Endothelial cell of umbilical vein (primary cell): ENCODE measurements at places on chromosomes 16 and 17.

DNA sequence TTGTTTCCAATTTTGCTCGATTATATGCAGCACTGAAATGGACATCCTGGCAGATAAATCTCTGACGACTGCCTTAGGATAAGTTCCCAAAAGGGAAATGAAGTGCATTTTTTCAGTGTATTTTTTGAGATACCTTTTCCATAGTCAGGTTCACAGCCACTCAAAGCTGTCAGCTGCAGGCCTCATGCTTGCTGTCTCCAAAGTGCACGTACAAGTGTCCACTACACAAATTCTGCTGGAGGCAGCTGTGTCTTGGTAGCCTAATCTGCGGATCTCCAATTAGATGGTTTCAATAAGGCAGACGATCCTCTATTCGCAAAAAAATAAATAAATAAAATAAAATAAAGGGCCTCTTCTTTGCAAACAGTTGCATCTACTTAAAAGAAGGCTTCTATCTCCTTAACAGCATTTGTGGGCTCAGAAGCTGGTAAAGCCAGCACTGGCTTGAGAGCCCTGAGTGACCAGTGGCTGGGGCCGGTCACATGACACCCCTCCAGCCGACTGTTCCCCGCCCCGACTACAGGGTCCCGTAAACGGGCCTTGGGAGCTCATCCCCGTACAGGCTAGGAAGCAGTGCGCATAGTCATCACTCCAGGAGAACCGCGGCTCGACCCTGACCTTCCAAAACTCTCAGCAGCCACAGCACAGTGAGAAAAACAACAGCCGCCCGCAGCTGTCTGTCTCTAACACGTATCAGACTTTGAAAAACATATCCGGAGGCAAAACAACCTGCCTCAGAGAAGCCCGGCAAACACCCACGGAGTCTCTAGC is 18.8 kb downstream of the RPH3AL start:
- H3K27me3 ChIP-seq: no peaks in the 10 kb centered on the region
- no peak overlapping the region for H3K27ac ChIP-seq
- H3K4me1 ChIP-seq: peaks cover 10% of the 10 kb centered on the region
- H3K4me3 ChIP-seq: peak overlapping the region; percentile 58

DNA sequence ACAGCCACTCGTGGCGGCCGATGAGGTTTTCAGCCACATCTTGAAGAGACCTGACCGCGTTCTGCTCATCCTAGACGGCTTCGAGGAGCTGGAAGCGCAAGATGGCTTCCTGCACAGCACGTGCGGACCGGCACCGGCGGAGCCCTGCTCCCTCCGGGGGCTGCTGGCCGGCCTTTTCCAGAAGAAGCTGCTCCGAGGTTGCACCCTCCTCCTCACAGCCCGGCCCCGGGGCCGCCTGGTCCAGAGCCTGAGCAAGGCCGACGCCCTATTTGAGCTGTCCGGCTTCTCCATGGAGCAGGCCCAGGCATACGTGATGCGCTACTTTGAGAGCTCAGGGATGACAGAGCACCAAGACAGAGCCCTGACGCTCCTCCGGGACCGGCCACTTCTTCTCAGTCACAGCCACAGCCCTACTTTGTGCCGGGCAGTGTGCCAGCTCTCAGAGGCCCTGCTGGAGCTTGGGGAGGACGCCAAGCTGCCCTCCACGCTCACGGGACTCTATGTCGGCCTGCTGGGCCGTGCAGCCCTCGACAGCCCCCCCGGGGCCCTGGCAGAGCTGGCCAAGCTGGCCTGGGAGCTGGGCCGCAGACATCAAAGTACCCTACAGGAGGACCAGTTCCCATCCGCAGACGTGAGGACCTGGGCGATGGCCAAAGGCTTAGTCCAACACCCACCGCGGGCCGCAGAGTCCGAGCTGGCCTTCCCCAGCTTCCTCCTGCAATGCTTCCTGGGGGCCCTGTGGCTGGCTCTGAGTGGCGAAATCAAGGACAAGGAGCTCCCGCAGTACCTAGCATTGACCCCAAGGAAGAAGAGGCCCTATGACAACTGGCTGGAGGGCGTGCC is 30.1 kb downstream of the CIITA start:
- H3K4me3 ChIP-seq: no peak overlapping the region
- no peaks in the 10 kb centered on the region for H3K27me3 ChIP-seq
- DNase-seq: no peak
- no peak overlapping the region for H3K27ac ChIP-seq
- H3K4me1 ChIP-seq: no peaks in the 10 kb centered on the region
- H3K36me3 ChIP-seq: no peaks in the 10 kb centered on the region

DNA sequence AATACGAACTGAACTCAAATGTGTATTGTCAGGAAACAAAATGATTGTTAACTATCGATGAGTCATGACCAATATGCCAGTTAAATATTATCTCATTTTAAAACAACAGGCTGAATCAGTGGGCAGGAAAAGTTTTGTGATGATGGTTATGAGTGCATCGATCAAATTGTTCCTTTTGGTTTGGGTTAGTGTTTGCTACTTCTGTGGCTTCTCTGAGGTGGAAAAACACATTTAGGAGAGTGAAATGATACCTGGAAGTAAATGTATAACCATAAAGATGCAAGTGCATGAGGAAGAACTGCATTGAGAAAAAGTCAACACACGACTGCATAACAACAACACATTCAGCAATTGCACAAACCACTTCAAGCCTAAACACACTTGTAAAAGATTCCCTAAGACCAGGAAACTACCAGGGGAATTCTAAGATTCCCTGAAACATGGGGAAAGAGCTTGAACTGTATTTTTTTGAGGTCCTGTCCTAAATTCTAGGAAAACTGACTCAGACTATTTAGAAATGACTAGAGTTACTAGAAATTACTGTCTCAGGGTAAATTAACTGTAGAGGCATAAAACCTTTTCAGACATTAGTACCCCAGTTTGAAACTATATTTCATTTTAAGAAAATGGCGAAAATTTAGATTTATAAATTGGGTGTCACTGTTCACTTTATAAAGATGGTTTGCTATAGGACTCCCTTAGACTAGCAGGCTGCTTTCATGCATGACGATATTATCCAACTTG is 44.8 kb downstream of the CDYL2 start:
- H3K4me3 ChIP-seq: no peak overlapping the region
- peak; percentile 60 for DNase-seq
- H3K4me1 ChIP-seq: peaks cover 21% of the 10 kb centered on the region

- no peak for DNase-seq
- H3K4me1 ChIP-seq: no peaks in the 10 kb centered on the region
- H3K27me3 ChIP-seq: peaks cover 4% of the 10 kb centered on the region
- no peak overlapping the region for H3K4me3 ChIP-seq
- H3K36me3 ChIP-seq: no peaks in the 10 kb centered on the region
- no peak overlapping the region for H3K27ac ChIP-seq
Measured at GRCh38 chr17:68576137-68576536, 25.0 kb downstream of the FAM20A start.

GRCh38 chr17:4474093-4474492 is 24.6 kb upstream of the SPNS2 start:
- no peaks in the 10 kb centered on the region for H3K4me1 ChIP-seq
- H3K27ac ChIP-seq: no peak overlapping the region
- H3K36me3 ChIP-seq: no peaks in the 10 kb centered on the region
- H3K4me3 ChIP-seq: no peak overlapping the region
- no peaks in the 10 kb centered on the region for H3K27me3 ChIP-seq

DNA sequence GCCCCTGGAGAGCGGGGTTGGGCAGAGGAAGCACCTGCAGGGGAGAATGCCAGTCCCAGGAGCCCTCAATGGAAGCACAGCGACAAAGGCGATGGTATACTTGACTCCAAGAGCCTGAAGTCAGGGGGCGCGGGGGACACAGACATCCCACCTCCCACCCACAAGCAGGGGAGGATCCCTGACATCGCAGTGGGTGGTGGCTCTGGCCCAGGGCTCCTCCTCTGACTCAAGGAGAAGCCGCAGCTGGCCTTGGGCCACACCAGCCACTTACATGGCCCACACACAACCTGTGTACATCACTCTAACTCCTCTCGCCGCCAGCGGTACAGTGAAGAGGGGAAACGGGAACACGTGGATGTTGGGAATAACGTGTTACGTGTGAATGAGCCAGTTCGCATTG is 44.3 kb downstream of the FZD2 start:
- no peak overlapping the region for H3K27ac ChIP-seq
- H3K27me3 ChIP-seq: no peaks in the 10 kb centered on the region
- H3K4me3 ChIP-seq: no peak overlapping the region
- no peaks in the 10 kb centered on the region for H3K36me3 ChIP-seq
- peak; percentile 29 for DNase-seq
- H3K4me1 ChIP-seq: peaks cover 19% of the 10 kb centered on the region

- H3K36me3 ChIP-seq: no peaks in the 10 kb centered on the region
- no peaks in the 10 kb centered on the region for H3K27me3 ChIP-seq
- no peaks in the 10 kb centered on the region for H3K4me1 ChIP-seq
- peak; percentile 6 for DNase-seq
Measured at GRCh38 chr16:31265329-31266245, 5.8 kb downstream of the ITGAM start.

GRCh38 chr17:49647256-49647585 is 30.7 kb downstream of the SPOP start:
- H3K36me3 ChIP-seq: no peaks in the 10 kb centered on the region
- peaks cover 10% of the 10 kb centered on the region for H3K4me1 ChIP-seq
- no peak overlapping the region for H3K4me3 ChIP-seq
- no peaks in the 10 kb centered on the region for H3K27me3 ChIP-seq
- DNase-seq: no peak
- H3K27ac ChIP-seq: no peak overlapping the region

DNA sequence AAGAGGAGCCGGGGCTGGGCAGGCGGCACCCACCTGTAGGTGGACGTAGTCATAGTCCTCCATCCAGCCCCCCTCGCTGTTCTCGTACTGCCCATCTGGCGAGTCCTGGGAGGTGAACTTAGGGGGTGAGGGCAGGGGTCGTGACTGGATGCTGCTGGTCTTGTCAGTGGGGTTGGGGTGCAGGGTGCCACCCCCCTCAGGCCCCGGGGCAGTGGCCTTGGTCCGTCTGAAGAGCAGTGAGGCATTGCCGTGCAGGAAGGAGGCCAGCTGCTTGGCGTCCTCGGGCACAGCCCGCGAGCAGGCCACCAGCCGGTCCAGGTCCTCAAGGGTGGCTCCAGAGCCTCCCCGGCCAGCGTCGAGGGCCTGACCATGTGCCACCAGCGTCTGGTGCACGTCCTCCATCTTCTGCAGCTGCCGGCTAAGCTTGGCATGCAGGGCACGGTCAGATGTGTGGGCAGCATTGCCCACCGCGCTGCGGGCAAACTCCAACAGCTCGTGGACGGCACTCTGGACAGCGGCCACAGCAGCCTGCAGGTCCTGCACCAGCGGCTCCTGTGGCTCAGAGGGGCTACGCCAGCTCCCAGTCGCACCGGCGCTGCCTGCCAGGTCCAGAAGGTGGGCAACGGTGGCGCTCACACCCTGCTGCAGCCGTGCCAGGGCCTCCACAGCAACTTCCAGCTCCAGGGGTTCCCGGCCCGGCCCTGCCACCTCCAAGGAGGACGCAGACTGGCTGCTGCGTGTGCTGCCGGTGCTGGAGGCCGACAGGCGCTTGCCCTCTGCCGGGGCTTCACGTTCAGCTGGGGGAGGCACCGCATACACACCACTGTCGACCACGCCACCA is 16.3 kb downstream of the CTRB1 start:
- H3K27me3 ChIP-seq: no peaks in the 10 kb centered on the region
- peaks cover 42% of the 10 kb centered on the region for H3K36me3 ChIP-seq
- DNase-seq: no peak
- no peak overlapping the region for H3K27ac ChIP-seq
- H3K4me1 ChIP-seq: peaks cover 6% of the 10 kb centered on the region
- H3K4me3 ChIP-seq: no peak overlapping the region

DNA sequence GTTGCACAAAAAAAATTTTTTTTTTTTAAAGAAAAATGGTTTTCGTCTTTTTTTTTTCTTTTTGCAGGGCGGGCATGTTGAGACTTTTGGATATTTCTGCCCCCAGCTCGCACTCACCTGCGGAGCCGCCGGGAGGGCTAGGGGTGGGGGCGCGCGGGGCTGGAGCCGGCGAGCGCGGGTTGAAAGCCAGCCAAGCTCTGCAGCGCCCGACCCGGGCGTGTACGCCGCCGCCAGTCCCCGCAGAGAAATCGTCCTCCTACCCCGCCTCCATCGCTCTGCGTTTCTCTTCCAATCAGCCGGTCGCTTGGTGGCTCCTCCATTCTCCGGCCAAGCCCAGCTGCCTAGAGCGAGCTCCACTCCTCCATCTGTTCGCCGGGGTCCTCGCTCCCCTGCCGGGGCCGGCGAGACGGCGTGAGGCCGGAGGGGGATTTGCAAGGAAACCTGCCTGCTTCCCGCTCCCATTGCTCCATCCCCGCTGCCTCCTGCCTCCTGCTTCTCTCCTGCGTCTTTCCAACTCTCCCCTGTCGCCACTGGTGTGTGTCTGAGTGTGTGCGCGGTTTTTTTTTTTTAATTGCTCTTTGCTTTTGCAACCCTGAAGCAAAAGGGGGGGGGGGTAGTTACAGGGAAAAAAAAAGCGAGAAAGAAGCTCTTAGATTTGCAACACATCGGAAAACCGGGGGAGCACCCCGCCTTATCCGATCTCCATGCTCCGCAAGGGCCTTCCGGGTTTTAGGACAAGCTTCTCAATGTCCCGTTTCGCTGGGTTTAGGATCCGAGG is 1.8 kb upstream of the UBTF start:
- peak overlapping the region; percentile 68 for H3K4me3 ChIP-seq
- no peaks in the 10 kb centered on the region for H3K27me3 ChIP-seq
- H3K4me1 ChIP-seq: peaks cover 40% of the 10 kb centered on the region

DNA sequence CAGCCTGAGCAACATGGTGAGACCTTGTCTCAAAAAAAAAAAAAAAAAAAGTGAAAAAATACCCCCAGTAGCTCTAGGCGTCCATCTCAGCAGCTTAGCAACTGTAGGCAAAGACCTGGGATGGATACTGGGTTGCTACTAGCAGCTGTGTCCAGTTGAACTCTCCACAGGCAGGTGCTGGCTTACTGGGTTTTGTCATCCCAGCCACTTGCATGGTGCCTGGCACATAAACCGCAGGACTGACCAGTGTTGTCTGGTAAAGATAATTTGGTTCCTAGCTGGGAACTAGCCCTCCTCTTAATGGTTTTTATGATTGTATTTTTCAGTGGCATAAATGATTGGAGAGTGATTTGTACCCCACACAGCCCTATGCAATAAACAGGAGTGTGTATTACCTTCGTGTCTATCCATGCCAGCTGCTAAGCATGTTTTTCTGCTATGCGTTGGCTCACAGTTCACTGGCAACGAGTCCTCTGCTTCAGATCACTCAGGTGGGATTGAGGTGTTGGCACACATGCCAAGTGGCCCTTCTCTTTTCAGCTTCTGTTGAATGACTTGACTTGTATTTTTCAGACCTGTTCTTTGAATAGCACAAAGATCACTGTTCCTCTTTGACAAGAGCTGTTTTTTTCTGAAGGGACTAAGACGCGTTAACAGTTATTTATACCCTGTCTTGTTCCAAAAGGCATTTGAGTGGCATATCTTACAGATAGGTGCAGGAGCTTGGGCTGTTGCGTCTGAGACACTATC is 352.9 kb downstream of the SNX29 start:
- no peak overlapping the region for H3K4me3 ChIP-seq
- no peak overlapping the region for H3K27ac ChIP-seq
- no peaks in the 10 kb centered on the region for H3K36me3 ChIP-seq
- no peaks in the 10 kb centered on the region for H3K4me1 ChIP-seq
- H3K27me3 ChIP-seq: no peaks in the 10 kb centered on the region
